ENCODE measurements at places on chromosomes 12 and 14. TPM values are rescaled to one million over a fixed set of nuclear protein-coding genes. Genes with fewer than 3 reads are reported as not detected.

The PRH1 gene
- total RNA-seq, result 30.3 TPM

The TAC3 gene
- 13.8 TPM for total RNA-seq

The KLHDC1 gene
- 0.99 TPM for total RNA-seq

The HCAR3 gene
- not detected for total RNA-seq

The FBXO33 gene
- 17.2 TPM for total RNA-seq

The PZP gene
- total RNA-seq, result not detected

The GPD1 gene
- total RNA-seq, result 1.4 TPM
